ENCODE measurements at places on chromosomes 16 and 17.

DNA sequence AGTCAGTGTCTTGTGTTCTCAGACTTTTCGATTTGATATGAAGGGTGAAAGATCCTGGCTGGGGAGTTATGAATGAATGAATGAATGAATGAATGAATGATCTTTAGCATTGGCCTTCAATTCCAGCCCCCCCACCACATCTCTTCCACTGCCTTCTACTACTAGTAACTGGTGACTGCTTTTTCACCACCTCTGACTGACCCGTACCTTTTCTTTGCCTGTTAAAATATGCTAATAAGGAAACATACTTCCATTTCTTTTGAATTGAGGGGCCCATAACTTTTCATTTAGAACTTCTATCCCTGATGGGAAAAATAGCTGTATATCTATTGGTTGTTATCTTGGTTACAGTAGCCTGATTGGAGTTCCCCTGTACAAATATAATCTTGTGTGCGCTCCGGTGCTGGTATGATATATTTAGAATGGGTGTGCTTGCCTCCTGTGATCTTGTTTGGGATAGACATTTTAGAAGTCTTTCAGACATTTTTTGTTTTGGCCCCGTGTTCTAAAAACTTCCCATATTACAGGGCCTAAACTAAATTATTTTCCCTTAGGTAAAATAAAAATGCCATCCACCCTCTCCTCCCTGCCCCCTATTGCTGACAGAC lies 3.4 kb downstream of the LYRM1 start:
- peak; percentile 27 for DNase-seq

DNA sequence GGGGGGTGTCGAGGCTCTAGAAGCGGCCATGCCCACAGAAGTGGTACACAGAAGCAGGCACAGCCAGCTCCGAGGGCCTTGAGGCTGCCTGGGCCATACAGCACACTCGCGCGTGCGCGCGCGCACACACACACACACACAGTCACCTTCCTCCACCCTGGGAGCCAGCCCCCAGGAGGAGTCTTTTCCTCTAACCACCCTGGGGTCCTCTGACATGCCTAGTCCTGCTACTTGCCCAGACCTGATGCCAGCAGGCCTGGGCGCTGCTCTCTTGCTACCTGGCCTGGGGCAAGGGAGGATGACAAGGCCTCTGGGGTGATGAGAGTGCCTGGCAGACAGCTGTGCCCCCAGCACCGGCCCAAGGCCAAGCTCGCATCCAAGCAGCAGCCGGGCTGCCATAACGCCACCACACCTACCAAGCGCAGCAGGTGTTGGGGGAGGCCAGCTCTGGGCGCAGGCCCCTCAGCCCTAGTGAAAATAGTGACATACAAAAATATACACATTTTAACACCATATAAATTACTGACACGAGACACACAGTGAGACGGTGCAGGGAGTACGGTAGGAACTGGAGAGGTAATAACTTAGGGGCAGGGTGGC lies 41.1 kb downstream of the TSC2 start:
- DNase-seq, result no peak

GRCh38 chr17:80916246-80916645 lies 75.4 kb upstream of the CHMP6 start:
- DNase-seq, result no peak

GRCh38 chr16:35208001-35208935 lies 1748.9 kb downstream of the TP53TG3F start:
- DNase-seq, result no peak
